ENCODE measurements at places on chromosomes 4 and X.

GRCh38 chr4:151850791-151851213 is 90.0 kb upstream of the GATB start:
- no peak for DNase-seq

- no peak for DNase-seq
Measured at GRCh38 chr4:25485104-25485503, 108.0 kb downstream of the ANAPC4 start.

DNA sequence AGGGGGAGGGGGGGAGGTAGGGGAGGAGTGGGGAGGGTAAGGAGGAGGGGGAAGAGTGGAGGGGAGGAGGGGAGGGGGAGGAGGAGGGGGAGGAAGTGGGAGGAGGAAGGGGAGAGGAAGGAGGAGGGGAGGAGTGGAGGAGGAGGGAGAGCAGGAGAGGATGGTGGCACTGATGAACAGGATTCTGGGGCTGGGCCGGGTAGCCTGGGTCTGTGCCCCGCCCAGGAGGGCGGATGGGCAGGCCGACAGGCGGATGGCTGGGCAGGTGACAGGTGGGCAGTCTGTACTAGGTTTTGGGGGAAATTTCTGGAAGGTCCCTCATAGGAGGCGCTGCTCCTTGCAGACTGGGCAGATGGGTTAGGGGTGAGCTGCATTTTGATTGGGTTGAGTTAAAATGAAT is 66.0 kb upstream of the ADRA2C start:
- no peak for DNase-seq

DNA sequence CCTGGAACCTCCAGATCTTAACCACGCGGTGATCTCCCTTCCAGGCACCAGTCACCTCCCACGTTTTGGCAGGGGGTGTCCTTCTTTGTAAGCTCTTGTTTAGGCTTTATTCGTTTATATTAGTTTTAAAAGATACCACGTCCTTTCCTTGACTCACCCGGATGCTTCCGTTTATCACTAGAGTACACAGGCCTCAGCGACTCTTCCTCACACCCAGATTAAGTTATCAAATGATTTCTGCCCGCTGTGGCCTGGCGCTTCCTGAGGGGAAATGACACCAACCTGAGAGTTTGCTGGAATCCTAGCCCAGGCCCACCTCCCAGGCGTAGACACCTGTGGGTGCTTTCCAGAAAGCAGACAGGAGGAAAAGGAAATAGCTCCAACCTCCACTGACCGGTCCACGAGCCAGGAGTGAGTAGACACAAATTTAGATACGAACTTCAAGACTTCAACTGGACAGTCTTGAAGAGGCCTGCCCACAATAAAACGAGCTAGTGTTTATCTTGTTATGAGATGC is 756 bp upstream of the ADAMTS3 start:
- no peak for DNase-seq

GRCh38 chr4:85928775-85929591 is 430.9 kb downstream of the MAPK10 start:
- peak; percentile 60 for DNase-seq

DNA sequence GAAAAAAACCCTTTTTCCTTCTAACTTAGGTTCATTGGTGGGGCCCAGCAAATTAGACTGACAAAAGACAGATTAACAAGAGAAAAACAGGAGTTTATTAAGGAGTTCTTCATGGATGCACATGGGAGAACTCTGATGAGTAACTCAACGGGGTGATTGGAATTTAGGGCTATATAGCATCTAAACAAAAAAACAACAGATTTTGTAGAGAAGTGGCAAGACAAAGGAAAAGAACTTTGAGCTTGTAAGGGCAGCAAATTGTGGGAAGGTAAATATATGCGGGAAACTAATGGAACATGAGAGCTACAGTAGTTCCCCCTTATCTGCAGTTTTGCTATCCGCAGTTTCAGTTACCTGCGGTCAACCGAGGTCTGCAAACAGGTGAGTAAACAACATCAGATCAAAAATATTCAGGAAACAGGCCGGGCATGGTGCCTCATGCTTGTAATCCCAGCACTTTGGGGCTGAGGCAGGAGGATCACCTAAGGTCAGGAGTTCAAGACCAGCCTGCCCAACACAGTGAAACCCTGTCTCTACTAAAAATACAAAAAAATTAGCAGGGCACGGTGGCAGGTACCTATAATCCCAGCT is 573.6 kb downstream of the ADGRL3 start:
- no peak for DNase-seq

DNA sequence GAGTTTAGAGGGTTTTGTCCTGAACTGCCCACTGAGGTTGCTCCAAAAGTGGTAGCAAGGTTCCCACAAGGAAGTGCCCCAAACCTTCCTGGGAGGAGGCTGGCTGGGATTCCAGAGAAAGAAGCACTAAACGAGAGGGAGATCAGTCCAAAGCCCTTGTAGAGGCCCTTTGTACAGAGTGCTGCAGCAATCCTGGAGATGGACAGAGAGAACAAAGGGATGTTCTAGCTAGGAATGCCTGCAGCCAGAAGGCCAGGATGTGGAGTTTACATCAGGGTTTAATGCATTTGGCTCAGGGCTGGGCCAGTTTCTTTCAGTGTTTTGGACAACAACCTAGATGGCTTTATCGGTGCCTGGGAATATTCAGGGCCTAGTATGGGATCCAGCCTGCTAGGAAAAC is 2155.1 kb upstream of the AGA start:
- no peak for DNase-seq

DNA sequence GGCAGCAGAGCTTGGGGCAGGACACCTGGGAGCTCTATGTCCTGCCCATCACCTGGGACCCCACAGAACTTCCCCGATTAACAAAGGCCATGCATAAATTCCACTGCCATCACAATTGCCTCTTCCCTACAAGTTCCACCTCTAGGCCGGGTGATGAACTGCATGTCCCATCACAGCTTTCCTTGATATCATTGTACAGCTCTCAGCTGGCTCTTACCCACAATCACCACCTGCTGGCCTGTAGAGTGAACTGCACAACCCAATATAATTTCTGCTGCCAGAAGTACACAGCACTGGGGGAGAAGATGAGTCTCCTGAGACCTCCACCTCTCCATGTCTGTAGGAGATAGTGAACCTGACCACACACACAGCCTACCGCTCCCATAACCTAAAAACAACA is 285.0 kb upstream of the AADAT start:
- DNase-seq, result no peak

DNA sequence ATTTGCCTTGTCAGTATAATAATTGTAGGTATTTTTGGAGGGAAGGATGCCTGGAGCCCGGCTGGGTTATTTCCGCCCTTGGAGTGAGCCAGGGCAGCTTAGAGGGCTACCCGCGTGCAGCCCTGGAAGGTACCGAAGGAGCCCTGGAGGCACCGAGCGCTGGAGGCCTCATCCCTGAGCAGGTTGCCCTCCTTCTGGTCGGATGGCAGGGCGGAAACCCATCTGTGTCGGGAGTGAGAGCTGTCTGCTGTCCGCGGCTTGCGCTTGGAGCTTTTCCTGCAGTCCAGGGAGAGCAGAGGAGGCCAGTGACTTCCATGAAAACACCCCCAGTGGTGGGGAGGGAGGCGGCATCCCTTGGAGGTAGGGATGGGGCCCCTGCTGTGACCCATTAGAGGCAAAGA is 122.1 kb downstream of the TBL1X start:
- DNase-seq, result no peak

GRCh38 chr4:24747234-24747975 is 48.0 kb upstream of the SOD3 start:
- no peak for DNase-seq

DNA sequence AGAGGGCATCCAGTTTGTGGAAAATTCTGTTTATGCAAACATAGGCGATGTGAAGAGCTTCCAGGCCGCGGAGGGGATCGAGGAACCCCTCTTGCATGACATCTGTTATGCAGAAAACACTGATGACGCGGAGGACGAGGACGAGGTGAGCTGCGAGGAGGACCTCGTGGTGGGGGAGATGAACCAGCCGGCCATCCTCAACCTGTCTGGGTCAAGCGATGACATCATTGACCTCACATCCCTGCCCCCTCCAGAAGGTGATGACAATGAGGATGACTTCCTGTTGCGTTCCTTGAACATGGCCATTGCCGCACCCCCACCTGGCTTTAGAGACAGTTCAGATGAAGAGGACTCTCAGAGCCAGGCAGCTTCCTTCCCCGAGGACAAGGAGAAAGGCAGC is 74.6 kb upstream of the PRPS2 start:
- no peak for DNase-seq

DNA sequence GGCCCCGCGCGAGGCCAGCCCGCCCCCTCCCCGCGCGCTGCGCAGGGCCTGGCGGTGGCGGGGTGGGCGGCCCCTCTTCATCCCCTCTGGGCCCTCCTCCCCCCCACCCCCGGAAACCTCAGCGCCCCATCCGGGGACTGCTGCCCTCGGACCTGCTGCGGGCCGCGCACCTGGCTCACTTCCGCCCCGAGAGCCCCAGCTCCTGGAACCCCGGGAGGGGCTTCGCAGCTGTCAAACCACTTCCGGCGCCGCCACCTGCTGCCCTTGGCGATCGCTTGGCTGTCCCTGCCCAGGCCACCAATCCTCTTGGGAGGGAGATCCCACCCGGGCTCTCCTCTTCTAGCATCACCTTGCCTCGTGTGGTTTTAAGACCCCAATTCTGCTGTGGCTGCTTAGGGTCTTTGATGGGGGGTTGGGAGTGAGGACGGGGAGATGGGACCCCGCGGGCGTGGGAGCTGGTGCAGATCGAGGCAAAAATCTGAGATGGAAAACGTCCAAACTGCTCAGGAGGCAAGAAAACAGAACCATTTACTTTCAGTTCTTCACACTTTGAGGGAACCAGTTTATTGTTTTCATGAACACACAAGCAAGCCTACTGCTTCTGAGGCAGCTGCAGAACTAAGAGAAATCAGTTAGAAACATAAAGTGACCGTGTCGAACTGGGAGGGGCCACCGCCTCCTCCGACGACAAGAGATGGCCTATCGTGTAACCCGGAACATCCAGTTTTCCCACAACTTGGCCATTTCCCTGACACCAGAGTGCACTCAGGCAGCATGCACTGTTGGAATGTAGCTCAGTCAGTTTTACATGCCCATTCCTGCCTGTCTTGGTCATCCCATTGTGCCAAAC is 754 bp downstream of the MTMR1 start:
- DNase-seq, result peak; percentile 39

- no peak for DNase-seq
Measured at GRCh38 chr4:145404761-145405160, 76.9 kb upstream of the SMAD1 start.

- no peak for DNase-seq
Measured at GRCh38 chr4:143668930-143669552, 31.4 kb downstream of the FREM3 start.

- no peak for DNase-seq
Measured at GRCh38 chr4:71595576-71596108, 188.2 kb downstream of the GC start.

DNA sequence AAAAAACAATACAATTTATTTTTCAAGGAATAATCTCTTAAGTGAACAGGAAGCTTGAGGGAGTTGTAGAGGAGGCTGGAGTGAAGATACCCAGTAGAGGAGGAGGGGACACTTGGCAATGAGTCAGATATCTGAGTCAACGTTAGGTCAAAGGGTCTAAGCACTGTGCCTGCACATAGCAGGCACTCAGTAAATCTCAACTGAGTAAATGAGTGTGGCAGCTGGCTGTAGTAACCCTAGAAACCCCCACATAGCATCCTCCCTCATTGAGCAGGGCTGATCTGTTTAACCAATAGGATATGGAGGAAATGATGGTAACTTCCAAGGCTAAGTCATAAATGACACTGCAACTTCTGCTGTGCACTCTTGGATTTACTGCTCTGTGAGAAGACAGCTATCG is 186.0 kb upstream of the FAM241A start:
- DNase-seq, result peak; percentile 84

GRCh38 chrX:65073233-65073632 is 97.0 kb upstream of the ZC4H2 start:
- no peak for DNase-seq

DNA sequence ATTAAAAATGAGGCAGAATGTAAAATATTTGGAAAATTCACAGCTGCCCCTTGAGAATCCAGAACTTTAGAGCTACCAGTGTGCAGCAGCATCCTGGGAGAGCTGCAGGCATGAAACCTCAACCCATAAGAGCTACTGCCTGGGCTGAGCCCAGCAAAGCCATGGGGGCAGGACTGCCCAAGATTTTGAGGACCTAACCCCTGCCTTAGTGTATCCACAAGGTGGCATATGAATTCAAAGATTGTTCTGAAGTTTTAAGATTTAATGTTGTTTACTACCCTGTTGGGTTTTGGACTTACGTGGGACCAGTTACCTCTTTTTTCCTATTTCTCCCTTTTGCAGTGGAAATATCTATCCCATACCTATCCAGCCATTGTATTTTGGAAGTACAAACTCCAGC is 26.4 kb downstream of the CASP6 start:
- DNase-seq, result no peak

DNA sequence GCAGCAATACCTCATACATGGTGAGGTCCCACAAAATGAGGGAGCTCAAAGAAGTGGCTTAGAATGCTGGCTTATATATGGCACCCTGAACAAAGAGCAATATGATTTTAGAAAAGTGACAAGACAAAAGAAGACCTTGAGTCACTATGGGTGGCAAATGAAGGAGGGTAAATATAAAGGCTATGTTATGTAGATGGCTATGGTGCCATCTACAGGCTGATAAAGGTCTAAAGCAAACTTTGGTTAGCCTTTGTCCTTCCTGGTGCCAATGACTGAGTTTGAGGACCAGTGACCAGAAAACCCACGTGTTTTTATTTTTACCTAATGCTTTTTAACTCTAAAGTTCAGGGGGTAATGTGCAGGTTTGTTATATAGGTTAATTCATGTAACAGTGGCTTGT is 151.8 kb downstream of the CCNG2 start:
- peak; percentile 35 for DNase-seq

- DNase-seq, result no peak
Measured at GRCh38 chr4:13659341-13660070, 32.0 kb upstream of the BOD1L1 start.

GRCh38 chrX:149032449-149032848 is 472.7 kb downstream of the IDS start:
- DNase-seq, result no peak

DNA sequence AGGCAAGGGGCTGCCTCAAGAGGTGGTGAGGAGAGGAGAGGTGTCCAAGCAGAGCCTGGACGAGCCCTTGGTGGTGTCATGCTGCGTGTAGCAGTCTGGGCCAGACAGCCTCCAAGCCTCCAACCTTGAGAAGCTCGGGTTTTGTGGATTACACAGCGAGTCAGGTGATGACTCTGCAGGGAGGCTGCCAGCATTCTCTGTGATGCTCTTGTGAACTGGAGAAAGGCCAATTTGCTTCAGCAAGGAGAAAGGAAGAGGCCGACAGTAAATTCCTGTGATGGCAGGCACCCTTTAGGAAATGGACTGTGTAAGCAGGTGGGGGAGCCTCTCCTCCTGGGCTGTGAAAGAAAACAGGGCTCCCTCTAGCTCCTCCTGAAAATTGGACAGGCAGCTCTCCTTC is 36.0 kb upstream of the CD99L2 start:
- DNase-seq, result peak; percentile 85

GRCh38 chrX:4656419-4656818 is 943.0 kb upstream of the PRKX start:
- no peak for DNase-seq

GRCh38 chr4:158209825-158210807 is at the start of gene TMEM144:
Gene TMEM144 (plus strand): TSS chr4:158210486. CDS start chr4:158212668, 2,182 bp downstream.
- DNase-seq, result peak; percentile 86

- no peak for DNase-seq
Measured at GRCh38 chr4:123593655-123594054, 197.1 kb downstream of the SPRY1 start.

Measured in fibroblast of skin of abdomen (primary cell).